GM12878 (cell line): ENCODE measurements at places on chromosomes 16 and 17.

DNA sequence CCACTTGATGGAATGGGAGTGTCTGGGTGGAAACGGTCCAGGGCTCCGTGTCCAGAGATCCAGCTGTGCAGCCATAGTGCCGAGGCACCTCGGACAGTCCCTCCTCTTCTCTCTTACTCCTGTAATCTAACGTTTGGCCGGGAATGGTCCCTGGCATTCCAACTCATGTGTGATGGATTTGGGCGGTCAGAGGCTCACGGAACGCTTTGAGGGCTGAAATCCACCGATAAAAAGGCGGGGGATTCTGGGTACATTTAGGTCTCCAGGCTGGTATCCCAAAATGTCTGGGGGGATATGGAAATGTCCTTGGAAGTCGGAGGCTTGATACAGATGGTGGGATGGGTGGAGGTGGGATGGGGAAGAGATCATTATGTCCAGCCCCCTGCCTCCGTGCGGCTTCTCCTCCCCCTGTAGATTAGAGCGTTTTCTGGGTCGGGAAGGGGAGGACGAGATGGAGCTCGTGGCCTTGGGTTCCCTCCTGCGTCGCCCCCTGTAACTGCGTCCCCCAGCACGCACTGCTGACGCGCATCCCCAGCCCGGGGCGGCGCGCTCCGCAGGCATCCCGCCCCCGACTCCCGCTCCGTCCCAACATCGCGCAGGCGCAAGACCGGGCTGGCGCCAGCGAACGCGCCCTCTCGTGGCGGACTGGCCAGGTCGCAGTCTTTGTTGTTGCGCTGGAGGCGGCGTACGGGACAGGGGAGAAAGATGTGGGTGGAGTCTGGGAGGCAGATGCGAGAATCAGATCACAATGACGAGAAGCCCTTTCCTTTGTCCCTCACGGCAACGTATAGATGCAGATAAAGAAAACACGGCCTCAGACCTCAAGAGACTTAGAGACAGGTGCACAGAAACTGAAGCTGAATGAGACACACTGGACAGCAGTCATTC lies 4.5 kb upstream of the SGCA start:
- DNase-seq, result peak; percentile 80

DNA sequence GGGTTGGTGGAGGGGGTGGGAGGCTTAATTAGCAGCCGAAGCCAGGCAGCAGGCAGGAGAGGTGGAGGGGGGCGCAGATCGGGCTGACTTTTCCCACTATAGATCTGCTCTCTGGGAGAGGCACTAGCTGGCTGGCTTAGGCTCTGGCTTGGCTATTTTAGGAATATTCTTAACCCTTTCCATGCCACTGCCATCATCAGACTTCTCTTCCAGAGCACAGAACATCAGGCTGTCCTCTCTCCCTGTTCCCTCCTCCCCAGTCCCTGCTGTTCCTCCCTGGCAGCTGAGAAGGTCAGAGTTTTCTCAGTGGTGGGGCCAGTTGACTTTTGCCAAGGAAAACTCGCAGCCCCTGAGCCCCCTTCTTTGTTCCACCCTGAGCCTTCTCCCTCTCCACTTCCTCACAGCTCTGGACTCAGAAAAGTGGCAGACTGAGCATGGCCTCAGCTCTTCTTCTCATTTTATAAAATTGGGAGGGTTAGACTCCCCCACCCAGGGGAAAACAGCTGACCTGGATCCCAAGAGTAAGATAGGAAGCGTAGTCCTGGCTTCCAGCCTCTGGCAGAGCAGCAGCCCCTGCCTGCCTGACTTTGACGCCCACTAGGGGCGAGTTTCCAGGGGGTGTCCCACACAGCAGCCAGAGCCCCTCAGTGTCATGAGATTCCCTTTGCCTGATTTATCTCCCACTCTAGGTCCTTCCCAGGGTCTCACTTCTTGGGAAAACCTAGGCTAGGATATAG lies 9.9 kb upstream of the C1QL1 start:
- no peak for DNase-seq

- DNase-seq, result no peak
These were observed 13.0 kb downstream of the SPIRE2 start for GRCh38 chr16:89841275-89841674.

- DNase-seq, result no peak
These were observed 13.3 kb upstream of the RBBP6 start for GRCh38 chr16:24525970-24526559.

DNA sequence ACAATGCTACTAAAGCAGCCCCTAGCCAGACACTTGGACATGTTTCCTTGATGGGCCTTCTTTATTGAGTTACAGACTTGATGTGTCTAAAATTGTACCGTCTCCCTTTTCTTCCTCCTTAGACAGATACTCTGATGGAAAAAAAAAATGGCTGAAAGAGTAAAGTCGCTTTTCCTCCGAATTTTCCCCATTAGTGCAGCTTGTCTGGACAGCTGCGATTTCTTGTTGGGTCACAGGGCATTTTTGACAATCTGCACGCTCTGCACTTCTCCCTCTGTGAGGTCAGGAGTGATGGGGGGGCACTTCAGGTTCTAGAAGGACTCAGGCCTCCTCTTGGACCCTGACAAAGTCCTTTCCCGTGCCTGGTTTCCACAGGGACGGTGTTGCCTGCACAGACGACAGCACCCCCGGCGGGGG lies 968 bp upstream of the PRKAR1A start:
- no peak for DNase-seq

- no peak for DNase-seq
These were observed 4.0 kb downstream of the MAFG start for GRCh38 chr17:81923302-81924260.

- DNase-seq, result no peak
These were observed 296.9 kb downstream of the ZFHX3 start for GRCh38 chr16:72751076-72751475.

- DNase-seq, result no peak
These were observed 502 bp downstream of the FAAP100 start for GRCh38 chr17:81551458-81552243.

DNA sequence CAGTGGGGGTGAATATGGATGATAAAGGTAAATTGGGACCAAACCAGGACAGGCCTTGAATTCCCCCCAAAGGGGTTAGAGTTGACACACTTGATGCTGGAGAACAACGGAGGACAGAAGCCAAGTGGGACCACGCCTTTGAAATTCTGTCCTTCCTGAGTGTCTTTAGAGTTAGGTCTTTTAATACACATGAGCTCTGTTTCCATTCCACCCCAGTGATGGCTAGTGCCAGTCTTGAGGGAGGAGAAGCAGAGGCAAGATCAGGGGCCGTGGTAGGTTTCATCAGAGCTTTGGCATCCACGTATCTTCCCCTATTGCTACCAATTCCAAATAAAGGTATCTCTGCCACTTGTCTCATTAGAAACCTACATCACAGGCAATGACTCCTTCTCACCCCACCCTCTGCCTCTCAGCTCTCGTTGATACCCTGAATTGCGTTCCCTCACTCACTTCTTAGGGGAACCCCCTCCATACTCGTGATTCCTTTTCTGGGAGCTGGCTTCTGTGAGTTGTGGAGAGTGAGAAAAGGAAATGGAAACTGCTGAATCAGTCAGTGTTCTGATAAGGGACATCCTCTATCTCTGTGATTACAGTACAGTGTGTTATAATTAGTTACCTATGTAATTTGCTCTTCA lies 2.4 kb upstream of the CCL3L1 start:
- DNase-seq, result no peak

GRCh38 chr17:21042458-21043295 lies at the start of gene USP22:
Gene USP22 (minus strand): TSS chr17:21043011. CDS start chr17:21042835, 176 bp downstream.
- no peak for DNase-seq

GRCh38 chr17:33562792-33563191 lies 269.7 kb upstream of the ASIC2 start:
- no peak for DNase-seq

- DNase-seq, result peak; percentile 64
These were observed 1.4 kb upstream of the HES7 start for GRCh38 chr17:8125154-8125946.

DNA sequence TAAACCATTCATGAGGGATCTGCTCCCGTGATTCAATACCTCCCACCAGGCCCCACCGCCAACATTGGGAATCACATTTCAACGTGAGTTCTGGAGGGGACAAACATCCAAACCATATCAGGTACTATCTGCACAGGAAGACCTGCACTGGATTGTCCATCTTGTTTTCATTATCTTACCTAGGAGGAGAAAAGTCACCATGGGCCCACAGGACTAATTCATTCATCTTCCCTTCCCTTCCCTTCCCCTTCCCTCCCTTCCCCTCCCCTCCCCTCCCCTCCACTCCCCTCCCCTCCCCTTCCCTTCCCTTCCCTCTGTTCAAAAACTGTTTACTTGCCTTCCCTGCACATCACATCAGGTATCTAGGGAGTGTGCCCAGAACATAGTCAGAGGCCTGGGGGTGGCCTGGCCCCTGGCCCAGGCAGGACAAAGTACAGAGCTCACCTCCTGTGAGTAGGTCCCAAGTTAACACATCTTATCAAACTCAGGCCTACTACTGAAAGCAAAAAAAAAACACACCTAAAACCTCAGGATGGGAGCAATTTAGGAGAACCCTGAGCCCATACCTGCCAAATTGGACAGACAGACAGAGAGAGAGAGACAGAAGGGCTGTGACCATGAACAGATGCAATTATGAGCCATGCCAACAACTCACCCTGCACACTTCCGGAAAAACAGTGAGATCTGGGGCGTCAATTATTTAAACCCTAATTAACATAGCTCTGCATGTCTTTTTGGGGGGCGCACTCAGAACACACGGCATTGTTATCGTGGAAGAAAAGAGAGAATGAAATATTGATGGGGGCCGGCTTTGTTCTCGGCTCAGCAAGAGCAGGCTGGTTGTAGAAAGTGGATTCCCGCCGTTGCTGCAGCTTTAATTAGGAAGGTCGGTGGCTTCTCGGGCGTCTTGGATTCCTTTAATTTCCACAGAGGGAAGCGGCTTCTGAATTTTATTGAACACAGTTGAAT lies 151.2 kb downstream of the IRX5 start:
- no peak for DNase-seq

GRCh38 chr17:63476459-63476853 lies 405 bp upstream of the ACE start:
- DNase-seq, result no peak

DNA sequence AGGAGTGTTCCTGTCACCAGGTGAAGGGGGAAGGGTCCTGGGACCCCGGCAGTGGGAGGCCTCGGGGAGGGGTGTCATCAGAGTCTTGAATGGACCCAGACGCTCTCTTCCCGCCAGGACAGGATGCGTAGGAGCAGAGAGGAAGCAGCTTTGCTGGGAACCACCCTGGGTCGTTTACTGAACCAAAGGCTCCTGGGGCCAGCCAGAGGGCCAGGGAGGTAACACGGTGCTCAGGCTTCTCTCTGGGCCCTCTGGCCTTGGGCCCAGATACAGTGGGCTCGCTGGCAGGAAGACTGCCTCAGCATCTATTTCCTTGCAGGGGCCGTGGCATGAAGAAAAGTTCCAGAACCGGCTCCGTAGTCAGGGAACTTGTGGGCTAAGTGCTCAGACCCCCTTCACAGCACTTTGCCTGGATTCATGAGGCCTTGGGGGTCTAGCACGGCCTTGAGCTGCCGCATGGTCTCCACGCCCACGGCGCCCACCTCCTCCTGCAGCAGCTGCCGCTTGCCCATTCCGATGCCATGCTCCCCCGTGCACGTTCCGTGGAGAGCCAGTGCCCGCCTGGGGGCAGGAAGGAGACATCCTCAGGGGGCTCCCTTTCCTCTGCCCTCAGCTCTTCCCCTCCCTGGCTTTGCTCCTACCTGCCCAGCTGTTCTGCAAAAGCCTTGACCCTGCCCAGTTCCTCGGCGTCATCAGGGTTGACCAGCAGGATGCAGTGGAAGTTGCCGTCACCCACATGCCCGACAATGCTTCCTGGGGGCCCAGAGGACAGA lies 4.4 kb downstream of the LDHD start:
- DNase-seq, result no peak

- no peak for DNase-seq
These were observed 29.1 kb downstream of the HS3ST3A1 start for GRCh38 chr17:13572581-13572980.

DNA sequence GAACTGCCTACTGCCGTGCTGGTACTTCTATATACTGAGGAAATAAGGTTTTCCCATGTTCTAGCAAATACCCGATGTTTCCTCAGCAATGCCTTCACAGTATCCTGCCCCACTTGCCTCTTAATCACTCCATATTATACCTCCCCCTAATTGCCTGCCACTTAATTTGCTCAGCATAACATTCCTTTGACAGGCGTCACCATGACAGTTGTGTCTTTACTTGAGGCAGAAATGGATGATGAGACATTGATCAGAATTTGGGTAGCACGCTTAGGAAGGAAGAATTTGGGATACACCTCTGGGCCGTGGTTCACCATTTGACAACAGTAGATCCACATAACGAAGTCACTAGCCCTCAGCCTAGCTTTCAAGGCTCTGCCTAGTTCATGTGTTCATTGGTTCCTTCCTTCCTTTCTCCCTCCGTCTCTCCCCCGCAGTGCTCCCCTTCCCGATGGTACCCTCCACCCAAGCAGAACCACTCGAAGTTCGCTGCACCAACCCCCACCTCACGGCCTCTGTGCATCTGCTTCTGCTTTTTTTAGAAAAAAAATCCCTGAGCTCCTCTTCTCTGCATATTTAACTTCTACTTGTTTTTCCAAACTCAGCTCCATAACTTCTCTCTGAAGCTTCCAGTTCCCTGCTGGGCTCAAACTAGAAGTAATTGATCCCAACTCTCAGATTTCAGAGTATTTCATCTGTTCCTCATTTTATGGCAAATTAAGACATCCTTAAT lies 19.4 kb downstream of the IQCK start:
- DNase-seq, result no peak

- DNase-seq, result no peak
These were observed 31.1 kb downstream of the TRPV2 start for GRCh38 chr17:16446338-16446983.

- no peak for DNase-seq
These were observed 51.4 kb downstream of the RAP1GAP2 start for GRCh38 chr17:2847381-2848333.

DNA sequence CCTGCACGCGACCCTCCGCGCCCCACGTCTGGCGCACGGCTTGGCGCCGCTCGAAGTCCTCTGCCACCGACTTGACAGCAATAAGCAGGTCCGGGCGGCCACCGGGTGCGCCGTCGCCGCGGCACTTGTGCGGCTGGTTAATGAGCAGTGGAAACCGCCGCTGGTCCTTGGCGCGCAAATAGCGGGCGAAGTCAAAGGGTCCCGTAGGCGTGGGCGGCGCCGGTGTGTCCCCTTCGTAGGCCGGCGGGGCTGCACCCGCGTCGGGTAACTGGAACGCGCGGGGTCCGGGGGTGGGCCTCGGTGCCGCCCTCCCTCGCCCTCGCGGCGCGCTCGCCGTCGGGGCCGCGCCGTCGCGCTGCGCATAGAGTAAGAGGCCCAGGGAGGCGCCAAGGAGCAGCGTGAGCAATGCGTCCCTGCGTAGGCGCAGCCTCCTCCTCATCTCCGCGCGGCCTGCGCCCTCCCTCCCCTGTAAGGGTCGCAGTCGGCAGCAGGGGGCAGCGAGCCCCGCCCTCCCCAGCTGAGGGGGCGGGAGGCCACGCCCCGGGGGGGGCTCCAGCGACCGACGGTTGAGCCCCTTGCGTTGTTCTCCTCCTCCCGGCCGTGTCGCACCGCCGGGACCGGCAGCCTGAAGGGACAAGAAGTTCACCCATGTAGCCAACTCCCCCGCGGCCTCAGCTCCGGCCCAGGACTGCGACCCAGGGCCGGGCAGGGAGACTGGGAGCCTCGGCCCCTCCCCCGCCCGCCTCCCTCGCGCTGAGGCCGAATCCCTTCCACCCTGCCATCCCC lies 558 bp downstream of the B3GNT9 start:
- DNase-seq, result no peak
